Aorta (tissue), 5 donors: ENCODE measurements at places on chromosomes 2 and 18. TPM values are rescaled to one million over a fixed set of nuclear protein-coding genes. Genes with fewer than 3 reads are reported as not detected.

Gene FBXO41
- 3.3 TPM for total RNA-seq

Gene CRYGD
- not detected for total RNA-seq

Gene CABYR
- total RNA-seq, result 5.5 TPM

- DNase-seq, result no peak
Measured at GRCh38 chr18:58978916-58979315, 114.2 kb downstream of the ZNF532 start.
